ENCODE measurements at places on chromosomes 4 and X.

- DNase-seq = no peak
These were observed 96.1 kb downstream of the KDR start for GRCh38 chr4:55029321-55029720.

- DNase-seq = no peak
These were observed 247.8 kb downstream of the GRID2 start for GRCh38 chr4:92551616-92552015.

DNA sequence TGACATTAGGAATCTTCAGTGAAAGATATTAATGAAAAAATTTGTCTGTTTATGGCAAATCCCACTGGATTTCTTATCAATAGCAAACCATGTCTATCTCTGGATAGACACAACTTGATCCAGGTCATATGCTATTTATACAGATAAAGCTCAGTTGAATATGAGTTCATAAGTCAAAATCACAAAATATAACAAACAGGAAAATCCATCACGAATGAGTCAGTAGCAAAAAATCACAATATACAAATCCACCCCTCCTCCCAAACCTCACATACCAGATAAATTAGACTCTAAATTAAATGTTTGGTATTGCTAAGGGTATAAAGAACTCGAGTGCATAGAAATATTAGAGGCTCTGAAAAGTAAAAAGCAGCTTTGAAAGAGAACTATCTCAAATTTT, 420.5 kb downstream of the TLL1 start:
- no peak for DNase-seq

GRCh38 chr4:66855956-66856355, 689.3 kb downstream of the CENPC start:
- DNase-seq = no peak

DNA sequence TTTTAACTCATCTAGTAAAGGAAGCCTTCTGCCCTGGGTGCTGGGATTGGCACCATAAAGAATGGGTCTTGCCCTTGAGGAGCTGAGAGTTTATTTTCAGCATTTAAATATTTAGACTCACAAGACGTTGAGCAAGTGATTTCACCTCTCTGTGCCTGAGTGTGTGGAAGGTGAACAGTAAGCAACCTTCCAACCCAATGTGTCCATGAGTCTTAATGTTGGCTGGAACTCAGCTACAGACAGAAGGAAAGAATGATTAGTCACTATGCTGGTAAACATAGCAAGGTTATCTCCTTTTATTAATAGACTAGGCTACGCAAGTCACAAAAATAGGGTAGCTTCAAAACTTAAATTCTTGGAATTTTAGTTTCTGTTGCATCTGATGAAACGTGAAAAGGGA, 277.4 kb upstream of the GATB start:
- no peak for DNase-seq

- no peak for DNase-seq
These were observed 11.1 kb downstream of the DOK7 start for GRCh38 chr4:3473996-3474765.

DNA sequence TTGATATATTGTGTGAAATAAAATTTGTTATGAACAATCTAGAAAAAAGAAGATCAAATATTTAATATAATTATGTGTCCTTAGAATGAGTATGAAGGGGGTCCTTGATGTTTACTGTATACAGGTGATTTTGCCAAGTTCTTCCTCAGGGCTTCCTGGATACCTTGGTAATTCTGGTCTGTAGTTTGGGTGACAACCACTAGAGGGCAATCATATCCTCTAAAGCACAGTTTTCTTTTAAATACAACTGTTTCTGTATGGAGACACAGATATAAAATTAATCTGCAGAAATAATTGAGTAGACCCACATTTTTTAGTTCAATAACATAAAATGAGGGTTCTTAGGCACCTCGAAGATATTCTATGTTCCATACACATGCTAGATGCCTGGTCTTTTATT, 157.7 kb downstream of the SPANXN1 start:
- DNase-seq = peak; percentile 39

- DNase-seq = no peak
These were observed 19.1 kb downstream of the GSX2 start for GRCh38 chr4:54118850-54119589.

- DNase-seq = no peak
These were observed 19.3 kb upstream of the CLNK start for GRCh38 chr4:10703766-10704429.

DNA sequence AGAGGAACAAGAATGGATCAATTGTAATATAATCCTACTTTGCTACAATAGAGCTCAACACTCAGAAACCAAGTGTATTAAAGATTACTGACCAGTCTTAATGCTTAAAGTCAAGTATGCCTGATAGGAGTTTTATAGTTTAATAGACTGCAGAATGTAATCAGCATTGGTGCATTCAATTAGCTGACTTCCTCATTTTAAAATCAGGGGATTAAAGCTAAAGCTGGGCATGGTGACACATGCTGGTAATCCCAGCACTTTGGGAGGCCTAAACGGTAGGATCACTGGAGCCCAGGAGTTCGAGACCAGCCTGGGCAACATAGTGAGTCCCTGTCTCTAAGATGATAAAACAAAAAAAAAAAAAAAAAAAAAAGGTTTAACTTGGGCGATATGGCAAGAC, 10.8 kb downstream of the HNRNPDL start:
- no peak for DNase-seq
